Spinal cord (tissue), 10 donors: ENCODE measurements at places on chromosomes 4 and X. TPM values are rescaled to one million over a fixed set of nuclear protein-coding genes. Genes with fewer than 3 reads are reported as not detected.

- peak; percentile 6 for DNase-seq
These were observed 112.8 kb upstream of the ATXN3L start for GRCh38 chrX:13432414-13433297.

Gene PCDH7
- polyA plus RNA-seq = 57.0 TPM

DNA sequence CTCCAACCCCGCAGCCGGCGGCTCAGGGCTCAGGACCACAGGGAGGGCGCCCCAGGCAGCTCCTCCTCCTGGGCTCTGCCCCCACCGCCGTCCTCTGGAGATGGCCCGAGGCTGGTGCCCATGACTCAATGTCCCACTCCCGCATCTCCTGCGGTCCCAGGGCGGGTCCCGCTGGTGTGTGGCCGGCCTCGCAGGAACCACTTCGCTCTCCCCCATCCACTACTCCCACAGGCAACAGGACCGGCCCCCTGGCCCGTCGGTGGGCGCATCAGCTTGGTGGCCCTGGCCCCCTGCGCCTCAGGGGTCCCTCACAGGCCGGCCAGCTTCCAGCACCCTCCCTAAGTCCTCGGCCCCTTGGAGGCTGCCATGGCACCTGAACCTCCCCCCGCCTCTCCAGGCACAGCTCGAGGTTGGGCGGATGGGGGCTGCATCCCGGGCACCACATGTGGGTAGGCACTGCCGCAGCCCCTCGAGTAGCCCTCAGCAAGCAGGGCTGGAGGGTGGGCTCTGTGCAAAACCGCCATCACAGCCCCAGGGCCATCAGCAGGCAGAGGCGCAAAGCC lies 22.8 kb upstream of the SPON2 start:
- DNase-seq = no peak

DNA sequence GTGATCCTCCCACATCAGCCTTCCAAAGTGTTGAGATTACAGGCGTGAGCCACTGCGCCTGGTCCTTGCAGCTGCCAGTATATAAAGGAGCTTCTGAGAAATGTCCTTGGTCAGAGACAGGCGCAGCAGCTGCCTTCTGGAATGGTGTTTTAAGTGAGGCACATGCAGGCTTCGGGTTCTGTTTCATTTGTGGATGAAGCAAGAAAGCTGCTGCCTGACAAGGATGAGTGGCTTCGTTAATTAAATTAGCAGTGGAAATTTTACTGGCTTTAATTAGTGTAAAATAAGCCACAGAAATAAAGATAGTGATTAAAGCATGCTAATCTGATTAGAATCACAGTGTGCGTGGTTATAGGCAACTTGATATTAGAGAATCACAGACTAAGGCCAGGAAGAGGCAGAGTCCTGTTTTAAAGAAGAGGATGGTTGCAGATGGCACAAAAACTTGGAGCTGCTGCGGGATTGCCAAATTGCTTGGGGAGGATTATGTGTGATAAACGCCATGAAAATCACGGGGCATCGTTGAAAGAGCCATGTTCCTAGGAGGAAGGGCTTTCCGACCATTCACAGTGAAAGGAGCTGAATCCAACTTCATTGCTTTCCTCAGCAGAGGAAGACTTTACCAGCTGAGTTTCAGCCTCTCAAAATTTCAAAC lies 348.4 kb upstream of the FAT1 start:
- peak; percentile 92 for DNase-seq

GRCh38 chr4:119604266-119604665 lies 24.3 kb downstream of the PDE5A start:
- no peak for DNase-seq

Gene UCP1
- polyA plus RNA-seq = 0.41 TPM

Gene SLAIN2
- 34.4 TPM for polyA plus RNA-seq
